ENCODE measurements at places on chromosomes 5 and 9.
A peak's percentile ranks its signal among the peaks of the same experiment; 100 is the strongest.

DNA sequence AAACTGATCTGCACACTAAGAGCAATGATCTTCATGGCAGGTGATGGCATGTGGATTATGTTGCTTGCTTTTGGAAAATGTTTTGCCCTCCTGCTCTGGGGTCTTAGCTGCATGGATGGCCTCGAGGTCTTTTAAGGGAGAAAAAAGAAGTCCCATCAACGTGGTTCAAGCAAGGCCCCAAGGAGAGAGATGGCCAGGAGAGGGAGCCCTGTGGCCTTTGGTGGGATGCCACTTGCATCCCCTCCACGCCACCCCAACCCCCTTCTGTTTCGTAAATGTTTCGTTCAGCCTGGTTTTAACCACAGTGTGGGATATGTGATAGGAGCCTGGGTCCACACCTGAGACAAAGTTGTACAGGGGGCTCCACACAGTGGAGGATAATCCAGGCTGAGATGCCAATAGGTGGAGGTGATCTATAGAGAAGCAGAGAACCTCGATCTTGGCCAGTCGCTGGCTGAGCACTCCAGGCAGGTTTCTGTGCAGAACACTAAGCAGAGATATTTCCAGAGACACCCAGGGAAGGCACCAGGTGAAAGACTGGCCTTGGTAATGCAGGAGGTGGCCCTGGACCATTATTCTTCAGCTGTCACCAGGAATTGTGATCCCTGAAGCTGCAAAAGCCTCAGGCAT lies 25.8 kb upstream of the FRRS1L start:
- DNase-seq = no peak

DNA sequence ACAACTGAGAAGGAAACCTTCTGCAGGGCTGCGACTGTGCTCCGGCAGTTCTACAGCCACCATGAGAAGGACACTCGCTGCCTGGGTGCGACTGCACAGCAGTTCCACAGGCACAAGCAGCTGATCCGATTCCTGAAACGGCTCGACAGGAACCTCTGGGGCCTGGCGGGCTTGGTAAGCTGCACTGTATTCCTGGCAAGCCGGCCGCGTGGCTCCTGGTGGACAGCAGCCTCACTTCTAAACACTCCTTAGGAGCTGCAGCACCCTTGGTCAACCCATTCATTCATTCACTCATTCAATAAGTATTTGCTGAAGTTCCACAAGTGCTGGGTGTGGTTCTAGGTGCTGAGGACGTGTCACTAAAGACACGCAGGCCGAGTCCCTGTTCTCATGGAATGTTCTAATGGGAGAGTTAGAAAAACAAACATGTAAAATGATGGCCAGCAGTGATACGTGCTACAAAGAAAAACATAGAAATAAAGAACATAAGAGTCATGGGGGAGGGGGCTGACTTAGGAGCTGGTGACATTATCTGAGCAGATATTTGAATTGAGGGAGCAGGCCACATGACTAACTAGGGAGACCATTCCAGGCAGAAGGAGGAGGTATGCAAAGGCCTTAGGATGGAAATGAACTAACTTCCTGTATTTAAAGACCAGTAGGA lies 6.1 kb downstream of the IL4 start:
- no peak for DNase-seq

- peak; percentile 18 for DNase-seq
Measured at GRCh38 chr5:1386274-1386717, 41.4 kb upstream of the CLPTM1L start.

- DNase-seq = no peak
Measured at GRCh38 chr5:159098603-159099436, 896 bp downstream of the EBF1 start.

DNA sequence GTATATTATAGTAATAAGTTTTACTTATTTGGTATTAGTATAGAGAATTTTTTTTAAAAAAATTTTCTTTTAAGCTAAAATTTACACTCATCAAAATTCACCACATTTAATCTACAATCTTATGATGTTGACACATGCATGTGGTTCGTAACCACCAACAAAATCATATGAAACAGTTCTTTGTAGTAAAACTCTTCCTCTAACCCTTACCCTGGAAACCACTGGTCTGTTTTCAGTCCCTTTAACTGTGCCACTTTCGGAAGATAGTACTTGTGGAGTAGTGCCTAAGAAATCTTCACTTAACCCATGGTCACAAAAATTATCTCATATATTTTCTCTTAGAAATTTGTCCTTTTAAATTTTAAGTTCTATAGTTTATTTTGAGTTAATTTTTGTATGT lies 1498.8 kb downstream of the MAT2B start:
- no peak for DNase-seq

DNA sequence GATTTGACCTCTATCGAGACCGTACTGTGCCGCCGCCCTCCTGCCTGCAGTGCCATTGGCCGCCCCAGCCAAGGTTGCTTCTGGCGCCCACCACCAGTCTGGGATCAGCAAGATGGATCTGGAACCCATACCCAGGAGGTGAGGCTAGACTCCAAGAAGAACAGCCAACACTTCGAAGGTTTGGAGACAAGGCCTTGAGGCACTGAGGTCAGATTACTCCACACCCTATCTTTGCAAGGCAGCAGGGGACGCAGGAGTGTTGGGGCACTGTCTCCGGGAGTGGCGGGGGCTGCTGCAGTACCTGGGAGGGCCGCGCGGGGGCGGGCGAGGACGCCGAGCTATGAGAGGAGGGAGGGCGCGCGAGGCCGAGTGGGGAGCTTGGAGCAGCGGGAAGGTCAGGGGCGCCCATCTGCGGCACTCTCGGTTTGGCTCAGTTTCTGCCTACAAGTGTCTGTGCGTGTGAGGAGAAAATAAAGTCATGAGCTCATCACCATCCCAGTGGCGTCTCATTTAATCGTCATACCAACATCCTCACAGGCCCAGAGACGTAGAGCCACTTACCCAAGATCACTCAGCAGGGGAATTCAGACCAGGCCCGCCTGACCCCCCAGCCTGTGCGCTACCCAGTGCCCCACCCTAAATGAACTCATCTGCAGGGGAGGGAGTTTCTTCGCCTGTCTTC lies 20.5 kb upstream of the PSD2 start:
- DNase-seq = peak; percentile 56

DNA sequence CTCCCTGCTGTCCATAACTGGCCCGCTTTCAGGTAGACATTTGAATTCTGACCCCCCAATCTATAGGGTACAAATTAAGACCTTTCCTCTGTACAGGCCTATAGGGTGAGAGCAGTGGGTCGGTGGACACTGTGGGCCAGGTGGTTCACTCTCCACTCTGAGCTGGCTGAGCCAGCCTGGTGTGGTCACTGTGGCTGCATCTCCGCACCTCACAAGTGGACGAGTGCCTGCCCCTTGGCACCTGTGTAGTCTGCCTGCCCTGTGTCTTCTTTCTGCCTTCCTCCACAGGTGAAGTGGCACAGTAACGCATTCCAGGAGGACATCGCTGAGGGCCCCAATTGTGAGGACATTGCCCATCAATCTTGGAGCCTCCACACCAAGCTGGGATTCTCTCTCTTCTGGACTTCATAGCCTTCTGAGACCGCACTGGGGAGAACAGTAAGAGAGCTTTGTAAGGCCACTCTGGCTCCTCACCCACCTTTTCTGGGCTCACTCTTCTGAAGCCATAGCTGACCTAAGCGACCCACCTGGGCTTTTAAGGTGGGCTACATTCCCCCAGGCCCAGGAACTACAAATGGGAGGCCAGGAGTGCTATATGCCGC lies 33.5 kb upstream of the JADE2 start:
- DNase-seq = no peak

GRCh38 chr5:123554601-123555000 lies 42.6 kb downstream of the CSNK1G3 start:
- no peak for DNase-seq

DNA sequence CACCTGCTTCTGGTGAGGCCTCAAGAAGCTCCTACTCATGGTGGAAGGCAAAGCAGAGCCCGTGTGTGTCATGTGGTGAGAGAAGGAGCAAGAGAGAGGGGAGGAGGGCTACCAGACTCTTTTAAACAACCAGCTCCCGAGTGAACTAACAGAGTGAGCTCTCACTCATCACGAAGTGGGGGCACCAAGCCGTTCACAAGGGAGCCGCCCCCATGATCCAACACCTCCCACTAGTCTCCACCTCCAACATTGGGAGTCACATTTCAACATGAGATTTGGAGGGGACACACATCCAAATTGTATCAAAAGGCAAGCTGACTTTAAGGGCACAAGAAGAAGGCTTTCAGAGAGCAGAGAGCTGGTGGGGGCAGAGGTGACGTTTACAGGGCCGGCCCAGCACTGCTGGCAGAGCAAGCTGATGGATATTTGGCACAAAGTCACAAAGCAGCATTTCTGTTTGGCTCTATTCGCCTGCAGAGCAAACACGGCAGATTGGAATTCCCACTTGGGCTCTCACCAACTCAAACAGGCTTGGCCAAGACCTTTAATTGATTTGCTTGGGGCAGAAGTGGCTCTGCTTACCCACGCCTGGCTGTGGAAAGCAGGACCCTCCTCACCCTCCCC lies 20.0 kb downstream of the PITX1 start:
- no peak for DNase-seq

DNA sequence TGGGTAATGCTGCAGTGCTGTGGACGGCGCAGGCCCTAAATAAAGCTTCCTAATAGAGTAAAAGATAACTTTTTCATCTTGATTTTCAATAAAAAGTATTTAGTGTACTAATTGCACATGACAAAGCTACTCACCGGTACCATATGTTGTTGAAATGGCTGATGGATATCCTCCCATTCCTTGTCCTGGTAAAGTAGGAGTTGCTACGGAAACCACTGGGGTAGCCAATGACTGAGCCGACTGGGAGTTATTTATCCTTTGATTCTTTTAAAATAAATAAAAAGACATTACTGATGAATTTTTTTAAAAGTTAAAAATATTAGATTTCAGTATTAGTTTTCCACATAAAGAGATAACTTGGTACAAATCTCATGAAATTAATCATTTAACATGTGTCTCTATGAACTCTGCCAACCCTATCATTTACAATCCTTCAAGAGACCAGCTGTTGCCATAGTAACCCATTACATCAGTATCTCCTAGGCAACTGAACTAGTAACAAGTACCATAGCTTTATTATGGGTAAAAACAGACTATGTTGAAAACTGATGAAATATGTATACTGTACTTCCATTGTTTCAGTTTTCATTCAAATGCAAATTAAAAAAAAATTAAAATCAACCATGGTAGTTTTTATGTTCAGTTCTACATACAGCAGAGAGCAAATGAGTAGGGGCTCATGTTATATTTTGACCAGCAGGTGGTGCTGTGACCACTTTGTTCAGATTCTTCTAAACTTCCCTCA lies 153.7 kb downstream of the MEF2C start:
- DNase-seq = peak; percentile 30

- no peak for DNase-seq
Measured at GRCh38 chr9:96067004-96067403, 191.5 kb downstream of the ERCC6L2 start.

GRCh38 chr9:90975781-90976538 lies 174.3 kb downstream of the SYK start:
- DNase-seq = no peak

DNA sequence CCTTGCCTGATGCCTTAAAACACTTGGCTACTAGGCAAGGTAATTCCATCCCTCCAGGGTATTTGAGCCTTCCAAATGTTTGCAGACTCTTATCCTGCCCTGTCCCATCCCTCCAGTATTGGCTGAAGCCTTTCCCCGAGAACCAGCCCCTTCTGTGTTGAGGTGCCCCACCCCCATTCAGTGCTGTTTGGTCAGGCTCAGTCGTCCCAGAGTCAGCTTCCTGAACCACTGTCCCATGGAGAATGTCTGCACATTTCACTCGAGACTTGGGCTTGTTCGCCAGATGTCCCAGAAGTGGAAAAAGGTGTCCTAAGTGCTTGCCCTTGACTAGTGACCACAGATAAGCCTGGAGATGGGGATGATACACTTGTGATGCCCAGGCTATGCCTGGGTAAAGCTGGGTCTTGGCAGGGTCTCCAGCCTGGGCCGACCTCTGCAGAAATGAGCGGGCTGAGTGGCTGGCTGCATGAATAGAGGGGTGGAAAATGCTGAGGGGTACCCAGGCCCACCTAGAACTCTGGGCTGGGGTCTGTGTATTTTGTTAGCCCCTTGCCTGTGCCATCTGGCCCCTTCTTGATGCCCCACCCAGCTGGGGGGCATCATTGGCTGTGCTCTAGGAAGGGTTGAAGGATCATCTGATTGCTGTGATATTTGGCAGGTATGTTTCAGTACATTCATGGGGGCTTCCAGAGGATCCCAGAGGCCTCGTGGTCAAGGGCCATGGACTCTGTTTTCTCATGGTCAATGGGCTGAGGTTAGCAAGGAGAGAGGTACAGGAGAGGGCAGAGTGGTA lies 178.4 kb downstream of the MACROH2A1 start:
- no peak for DNase-seq

DNA sequence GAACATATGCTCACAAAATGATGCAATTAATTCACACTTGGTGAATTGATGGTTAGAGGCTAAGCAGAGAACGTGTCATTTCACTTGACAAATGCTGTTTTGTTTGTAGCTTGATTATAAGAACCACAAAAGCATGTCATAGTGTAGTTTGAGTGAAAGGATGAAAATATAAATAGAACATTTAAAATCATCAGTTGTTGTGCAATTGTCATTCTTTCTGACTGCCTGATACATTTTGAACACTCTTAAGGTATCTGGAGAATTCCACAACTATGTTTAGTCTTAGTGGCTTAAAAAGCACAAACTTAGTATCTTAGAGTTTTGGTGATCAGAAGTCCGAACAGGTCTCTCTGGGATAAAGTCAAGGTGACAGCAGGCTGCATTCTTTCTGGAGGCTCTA lies 129.4 kb downstream of the BASP1 start:
- no peak for DNase-seq

GRCh38 chr9:87677776-87678587 lies 47.9 kb upstream of the CTSL start:
- no peak for DNase-seq

DNA sequence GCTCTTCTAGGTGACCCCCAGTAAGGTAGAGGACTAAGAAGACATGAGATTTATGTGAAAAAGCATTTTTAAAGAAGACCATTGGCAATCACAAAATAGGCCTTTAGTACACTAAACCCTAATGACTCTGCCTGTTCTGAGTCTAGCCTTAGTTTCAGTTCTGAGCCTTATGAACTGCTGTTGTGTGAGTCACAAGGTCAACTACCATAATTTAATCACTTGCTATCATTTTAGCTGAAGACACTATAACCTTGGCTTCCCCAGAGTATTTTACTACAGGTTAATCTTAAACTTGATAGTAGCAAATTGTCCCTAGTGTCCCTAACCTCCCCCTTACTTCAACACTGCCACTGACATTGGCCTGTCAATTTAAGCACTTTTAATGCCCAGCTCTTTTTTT lies 34.4 kb downstream of the APC start:
- no peak for DNase-seq

DNA sequence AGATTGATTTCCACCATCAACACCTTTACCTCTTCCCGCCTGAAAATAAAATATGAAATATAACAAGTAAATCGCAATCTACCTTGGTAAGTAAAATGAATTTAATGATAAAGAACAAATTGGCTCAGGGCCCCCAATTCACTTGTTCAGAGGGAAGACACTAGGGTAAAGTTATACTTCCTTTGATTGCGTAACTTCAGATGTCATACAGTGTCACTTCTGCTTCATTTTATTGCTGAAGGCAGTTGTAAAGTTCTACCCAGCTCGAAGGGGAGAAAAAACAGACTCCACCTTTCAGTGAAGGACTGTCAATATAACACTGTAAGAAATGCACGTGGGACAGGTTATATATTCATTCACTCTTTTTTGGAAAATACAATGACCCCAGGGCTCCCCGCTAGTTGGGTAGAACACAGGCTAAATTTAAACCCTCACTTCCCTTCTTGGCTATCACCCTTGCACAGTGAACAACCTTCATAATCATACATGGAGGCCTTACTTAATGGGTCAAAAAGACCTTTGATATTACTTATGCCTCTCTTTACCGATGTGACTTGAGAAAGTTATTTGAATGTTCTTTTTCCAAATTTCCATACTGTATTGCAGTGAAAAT lies 848.8 kb downstream of the MAT2B start:
- DNase-seq = no peak
